ENCODE measurements at places on chromosomes 4 and X.

DNA sequence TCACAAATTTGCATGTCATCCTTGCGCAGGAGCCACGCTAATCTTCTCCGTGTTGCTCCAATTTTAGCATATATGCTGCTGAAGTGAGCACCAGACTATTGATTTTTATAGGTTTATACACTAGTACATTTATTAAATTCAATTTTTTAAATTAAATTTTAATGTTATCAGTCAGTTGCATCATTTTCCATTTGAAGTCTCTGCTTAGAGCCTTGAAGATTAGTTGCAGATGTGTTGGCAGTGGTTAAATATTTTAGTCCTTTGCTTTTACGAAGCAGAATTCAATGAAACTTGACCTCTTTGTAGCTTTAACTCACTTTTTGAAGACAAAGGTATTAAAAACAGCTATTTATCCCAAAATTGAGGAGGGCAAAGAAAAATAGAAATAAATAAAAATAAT lies 16.5 kb downstream of the TRAPPC11 start:
- no peak for DNase-seq

DNA sequence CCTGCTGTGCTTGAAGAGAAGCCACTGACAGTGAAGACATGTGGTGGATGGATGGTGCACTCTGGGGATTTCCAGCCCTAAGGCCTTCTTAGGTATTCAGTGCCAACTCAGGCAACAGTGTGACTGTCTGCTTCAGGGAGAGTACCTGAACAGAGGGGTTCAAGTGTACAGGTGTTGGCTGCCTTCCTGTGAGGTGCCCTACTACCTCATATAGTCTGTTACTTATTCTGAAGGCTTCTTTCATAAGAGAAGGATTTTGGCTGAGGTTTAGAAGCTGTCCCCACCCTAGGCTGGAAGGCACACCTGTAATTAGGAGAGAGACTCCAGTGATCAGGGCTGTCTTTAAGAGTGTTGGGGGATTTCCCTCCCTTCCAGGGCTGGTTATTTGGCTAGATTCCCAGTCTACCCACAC lies 1.8 kb downstream of the FTHL17 start:
- no peak for DNase-seq

- DNase-seq, result no peak
Measured at GRCh38 chr4:162706051-162706450, 460.6 kb downstream of the NAF1 start.

DNA sequence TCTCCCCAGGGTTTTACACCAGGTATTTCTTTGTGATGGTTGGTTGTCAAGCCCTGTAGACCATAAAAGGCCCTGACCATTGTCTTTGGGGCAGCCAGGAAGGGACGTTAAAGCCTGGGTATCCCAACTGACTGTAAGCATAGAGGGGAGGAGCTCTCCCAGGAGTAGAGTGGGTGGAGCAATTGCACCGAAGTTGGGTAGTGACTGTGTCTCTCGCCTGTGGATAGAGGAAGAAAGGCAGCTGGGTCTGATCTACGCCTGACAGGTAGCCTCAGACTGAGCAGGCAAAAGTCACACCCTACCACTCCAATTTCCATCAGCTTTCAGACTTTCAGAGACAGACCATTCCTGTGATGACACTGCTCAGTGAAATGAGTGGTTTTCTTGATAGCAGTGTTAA lies 123.3 kb downstream of the KLHL8 start:
- no peak for DNase-seq

DNA sequence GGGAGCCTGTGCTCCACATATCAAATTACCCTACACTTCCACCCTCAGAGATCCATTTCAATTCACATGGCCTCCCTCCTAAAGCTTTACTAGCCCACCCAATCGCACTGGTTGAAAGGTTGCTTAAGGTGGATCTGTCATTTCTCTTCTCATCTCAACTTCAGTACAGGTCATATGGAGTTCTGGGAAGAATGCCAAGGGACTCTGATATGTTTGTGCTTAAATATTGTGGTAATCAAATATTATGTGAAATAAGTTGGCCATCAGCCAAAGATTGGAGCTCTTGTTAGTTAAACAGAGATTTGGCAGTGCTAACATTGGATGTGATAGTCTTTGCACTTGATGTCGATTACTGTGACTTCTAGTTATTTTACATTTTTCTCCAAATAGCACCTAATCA lies 20.5 kb downstream of the SEPTIN6 start:
- no peak for DNase-seq

DNA sequence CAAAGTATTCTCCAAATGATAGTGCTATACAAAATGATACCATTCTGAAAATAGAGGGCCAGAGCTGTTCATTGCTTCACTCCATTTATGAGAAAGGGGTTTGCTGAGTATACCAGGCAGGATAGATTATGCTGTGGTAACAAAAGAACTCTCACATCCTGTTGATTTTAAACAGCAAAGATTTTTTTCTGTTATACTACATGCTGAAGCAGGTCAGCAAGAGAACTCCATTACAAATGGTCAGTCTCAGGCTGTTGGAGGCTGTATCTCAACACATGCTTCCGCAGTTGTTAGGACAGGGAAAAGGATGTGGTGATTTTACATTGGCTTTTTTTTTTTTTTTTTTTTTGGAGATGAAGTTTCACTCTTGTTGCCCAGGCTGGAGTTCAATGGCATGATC lies 13.7 kb upstream of the KLHL5 start:
- DNase-seq, result no peak

DNA sequence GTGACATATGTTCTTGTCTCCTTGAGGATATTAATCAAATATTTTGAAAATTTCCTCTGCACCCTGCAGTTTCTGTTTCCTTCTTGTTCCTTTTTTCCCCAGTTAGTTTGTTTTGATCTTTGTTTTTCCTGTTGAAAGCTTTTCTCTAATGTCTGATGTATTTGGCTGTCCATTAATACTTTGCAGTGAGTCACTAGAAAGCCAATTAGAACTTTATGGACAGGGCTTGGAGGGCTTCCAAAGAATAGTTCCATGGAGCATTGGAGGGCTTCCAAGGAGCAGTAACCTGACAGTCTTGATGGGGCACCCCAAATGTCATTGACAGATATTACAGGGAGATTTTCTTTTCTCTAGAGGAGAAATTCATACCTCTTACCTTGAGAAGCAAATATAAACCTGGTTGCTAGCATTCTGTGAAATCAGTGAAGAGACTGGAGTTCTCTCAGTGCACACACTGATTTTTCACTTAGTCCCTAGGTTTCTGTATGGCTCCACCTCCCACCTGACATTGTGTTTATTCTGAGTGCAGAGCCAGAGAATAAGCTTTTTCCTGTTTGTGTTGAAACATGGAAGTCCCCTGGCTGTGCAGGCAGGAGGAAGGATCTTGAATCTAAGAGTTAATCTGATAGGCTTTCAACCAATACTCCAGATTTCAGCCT lies 26.5 kb downstream of the SPARCL1 start:
- peak; percentile 63 for DNase-seq

DNA sequence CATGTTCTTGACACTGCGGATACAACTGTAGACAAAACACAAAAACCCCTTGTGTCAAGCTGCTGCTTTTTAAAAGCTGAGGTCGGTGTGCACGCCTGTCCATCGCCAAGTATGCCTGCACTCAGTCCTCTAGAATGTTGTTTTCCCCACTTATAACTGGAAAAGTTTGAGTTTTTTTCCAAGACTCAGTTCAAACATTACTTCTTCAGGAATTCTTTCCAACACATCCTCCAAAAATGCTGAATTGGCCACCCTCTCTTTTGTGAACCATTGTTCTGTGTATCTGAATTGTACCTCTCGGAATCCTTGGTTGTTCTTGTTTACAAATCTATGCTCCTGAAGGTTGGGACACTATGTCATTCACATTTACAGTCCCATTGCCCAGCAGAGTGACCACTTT lies 94.6 kb downstream of the REELD1 start:
- no peak for DNase-seq

- DNase-seq, result no peak
Measured at GRCh38 chr4:139589336-139590018, 33.5 kb upstream of the SETD7 start.

Data from LHCN-M2 (cell line).